ENCODE measurements at places on chromosomes 12 and 14.

GRCh38 chr12:18428416-18428815 lies 167.1 kb downstream of the PIK3C2G start:
- DNase-seq: no peak

GRCh38 chr12:7929083-7929792 lies 6.7 kb downstream of the SLC2A3 start:
- DNase-seq: no peak

- DNase-seq: no peak
Measured at GRCh38 chr12:48997719-48998496, 1.3 kb downstream of the DDN start.

DNA sequence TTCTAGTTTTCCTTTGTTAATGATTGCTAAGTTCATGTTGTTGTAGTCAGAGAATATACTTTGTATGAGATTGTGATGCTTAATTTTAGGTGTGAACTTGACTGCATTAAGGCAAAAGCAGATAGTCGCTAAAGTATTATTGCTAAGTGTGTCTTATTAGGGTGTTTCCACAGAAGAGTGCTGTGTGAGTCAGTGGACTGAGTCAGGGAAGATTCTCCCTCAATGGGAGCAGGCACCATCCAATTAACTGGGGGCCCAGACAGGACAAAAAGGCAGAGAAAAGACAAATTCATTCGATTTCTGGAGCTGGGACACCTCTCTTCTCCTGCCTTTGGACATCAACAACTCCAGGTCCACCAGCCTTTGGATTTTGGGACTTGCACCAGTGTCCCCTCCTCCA lies 48.5 kb downstream of the BAZ1A start:
- DNase-seq: no peak

- DNase-seq: no peak
Measured at GRCh38 chr12:128825835-128826234, 2.1 kb upstream of the SLC15A4 start.

DNA sequence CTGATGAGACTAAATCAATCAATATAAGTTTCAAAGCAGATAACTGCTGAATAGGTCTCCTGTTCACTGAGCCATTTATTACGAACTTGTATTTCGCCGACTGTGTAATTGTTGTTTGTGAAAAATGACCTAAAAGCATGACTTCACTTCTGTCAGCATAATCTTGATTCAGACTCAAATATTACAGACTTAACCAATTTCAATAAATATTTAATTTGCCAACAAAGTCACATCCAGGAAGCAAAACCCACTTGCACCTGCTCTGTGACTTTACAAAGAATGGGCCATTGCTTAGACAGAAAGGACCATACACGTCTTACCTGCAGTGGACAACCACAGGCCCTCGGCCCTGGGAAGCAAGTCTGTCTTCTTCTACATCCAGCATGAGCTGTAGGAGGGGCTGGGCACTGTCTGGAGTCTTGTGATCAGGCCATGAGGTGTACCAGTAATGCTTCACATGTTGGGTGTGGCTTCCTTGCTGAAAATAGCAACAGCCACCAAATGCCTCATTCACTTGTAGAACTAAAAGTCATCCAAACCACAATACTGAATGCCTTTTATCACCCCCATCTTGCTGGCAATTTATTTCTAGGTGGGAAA lies 23.5 kb upstream of the PTPRB start:
- no peak for DNase-seq

- DNase-seq: no peak
Measured at GRCh38 chr14:61125041-61125866, 144.2 kb downstream of the SLC38A6 start.

DNA sequence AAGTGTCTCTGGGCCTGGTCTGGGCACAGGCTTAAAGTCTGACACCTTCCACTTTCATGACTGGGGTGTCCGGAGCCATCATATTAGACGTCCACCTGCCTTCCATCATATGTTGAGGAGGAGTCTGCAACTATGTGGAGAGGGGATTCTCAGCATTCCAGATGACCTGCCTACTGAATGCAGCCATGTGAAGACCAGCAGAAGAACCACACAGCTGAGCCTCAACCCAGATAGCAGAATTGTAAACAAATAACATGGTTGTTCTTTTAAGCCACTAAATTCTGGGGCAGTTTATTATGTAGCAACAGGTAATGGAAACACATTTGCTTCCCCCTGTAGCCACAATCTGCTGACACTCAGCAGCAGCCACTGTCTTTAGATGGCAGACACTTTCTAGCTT lies 4.0 kb upstream of the SLC15A4 start:
- no peak for DNase-seq

GRCh38 chr14:51507511-51507905 lies 144.2 kb upstream of the FRMD6 start:
- no peak for DNase-seq

DNA sequence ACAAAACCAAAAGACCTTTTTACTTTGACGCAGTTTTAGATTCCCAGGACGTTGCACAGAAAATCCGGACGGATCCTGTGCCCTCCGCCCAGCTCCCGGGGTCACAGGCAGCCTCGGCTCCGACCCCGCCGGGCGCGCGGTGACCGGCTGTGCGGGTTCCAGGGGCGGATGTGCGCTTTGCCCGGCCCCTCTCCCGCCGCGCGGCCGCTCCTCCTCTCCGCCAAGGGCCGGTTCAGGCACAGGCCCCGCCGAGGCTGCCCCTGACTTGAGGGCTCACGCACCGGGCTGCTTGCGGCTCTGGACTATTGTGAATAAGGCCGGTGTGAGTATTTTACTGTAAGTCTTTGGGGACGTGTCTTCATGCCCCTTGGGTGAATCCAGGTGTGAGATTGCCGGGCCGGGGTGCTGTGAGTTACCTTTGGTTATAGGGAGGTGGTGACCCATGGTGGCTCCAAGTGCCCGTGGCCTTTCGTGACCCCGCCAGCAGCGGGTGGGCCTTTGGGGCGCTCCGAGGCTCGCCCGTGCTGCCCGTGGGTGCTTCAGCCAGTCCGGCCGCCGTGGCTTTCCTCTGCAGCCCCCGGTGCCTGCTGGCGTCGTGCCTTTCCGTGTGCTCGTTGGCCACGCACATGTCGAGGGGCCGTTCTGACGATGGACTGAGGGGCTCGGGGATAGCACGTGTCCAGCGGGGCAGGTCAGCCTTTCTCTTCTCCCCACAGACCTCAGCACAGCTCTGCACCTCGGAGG lies 45.9 kb downstream of the NOC4L start:
- DNase-seq: no peak

DNA sequence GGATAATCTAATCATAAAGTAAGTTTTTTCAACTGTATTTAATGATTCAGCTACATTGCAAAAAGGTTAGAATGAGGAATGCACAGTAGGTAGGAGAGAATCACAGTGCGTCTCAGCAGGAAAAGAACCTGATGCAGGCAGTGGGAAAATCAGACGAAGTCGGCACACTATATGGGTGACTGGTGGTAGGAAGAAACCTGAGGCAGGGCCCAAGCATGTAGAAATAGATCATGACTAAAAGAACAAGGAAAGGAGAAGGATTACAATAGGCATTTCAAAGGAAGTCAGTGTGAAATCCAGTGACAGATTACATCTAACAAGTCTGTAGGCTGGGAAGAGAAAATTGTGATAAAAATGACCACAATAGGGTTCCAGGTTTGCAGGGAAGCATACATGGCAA lies 267.0 kb downstream of the MED13L start:
- DNase-seq: no peak

DNA sequence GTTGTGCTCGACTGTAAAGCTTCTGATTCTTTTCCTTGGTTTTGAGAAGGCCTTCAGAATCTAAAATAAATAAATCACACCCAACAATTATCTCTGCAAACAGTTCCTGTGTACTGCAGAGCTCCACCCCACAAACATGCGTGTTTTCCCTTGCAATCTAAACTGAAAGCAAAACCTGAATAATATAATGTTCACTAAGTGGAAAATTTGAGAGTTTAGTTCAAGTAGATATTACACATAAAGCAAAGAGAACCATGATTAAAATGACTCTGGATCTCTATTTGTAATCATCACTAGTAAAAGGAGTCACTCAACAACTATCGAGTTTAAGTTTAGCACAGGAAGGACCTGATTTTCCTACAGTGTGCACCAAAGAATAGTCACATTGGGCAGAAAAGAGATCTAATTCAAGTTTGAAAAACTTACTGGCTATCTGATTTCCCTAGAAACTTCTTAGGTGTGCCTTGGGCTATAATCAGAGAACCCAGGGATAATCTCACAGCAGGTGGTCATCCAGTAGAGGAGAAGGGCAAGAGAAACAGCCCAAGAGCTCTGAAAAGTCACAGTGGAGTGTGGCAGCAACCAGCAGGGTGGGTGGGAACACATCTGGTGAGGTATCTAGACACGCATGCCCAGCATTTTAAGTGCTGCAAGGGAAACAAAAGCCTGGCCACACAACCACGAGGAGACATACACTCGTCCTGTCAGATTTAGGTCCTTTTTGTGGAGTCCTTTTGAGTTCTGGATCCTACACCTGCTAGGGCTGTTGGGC lies 25.4 kb downstream of the ATG14 start:
- DNase-seq: no peak

DNA sequence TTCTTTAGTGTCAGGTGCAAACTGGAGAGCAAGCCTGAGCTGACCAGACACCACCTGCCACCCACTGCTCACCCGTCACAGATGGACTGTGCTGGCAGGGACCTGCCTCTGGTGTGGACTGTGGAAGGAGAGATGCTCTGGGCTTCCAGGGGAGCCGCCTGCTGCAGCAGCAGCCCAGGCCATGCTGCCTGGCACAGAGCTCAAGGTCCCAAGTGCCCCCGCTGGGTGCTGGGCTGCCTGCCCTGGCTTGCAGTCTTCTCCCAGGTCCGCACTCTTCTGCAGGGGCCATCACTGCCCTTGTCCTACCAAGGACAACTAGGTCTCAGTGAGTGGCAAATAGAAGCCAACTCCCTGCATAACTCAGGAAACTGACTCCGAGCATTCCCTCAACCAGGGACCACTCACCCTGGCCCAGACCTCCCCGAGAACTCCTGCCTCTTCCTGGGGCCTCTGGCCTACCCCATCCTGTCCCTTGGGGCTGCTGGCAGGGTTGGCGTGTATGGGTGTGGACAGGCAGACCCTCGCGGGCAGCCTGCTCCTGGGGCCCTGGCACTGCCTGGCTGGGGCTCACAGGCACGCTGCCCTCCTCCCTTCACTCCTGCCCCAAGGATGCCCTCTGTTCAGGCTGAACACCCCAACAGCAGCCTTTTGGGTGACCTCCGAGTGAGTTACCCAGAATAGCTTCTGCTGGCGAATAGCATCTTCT lies 9.3 kb downstream of the AMN start:
- no peak for DNase-seq

DNA sequence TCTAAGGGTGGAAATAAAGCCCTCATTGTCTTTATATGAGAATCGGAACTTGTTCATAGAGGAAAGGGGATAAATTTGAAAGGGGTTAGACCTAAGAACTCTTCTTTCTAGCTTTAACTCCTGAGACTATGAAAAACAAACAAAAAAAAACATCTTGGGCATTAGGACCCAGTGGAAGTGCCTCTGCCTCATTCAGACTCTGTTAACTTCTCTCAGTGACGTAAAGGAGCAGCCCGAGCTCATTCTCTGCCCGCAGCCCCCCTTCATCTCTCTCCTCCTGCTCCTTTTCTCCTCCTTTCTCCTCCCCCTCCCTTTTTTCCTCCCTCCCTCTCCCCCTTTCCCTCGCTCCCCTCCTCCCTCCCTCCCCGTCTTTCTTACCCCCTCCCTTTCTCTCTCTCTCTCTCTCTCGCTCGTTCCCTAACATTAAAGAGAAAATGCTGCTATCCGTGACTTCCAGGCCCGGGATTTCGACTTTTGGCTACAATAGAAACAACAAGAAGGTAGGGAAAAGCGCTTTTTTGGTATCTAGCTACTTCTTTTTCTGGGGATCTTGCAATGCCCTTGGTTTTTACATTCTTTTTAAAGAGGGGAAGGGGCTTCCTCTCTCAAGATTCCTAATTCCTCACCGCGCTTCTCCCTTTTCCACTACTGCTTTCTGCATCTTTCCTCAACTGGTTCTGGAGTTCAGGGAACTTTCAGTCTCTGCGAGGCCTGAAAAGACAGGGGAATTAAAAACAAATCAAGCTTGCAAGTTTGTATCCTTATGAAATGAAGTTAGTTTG lies at the start of gene RBMS2:
Gene RBMS2 (plus strand): TSS at position 231 of the 782 bp plus-strand sequence. CDS start 204 bp downstream, at position 435.
- DNase-seq: peak; percentile 12

GRCh38 chr14:71734076-71734475 lies 198.2 kb upstream of the RGS6 start:
- no peak for DNase-seq

DNA sequence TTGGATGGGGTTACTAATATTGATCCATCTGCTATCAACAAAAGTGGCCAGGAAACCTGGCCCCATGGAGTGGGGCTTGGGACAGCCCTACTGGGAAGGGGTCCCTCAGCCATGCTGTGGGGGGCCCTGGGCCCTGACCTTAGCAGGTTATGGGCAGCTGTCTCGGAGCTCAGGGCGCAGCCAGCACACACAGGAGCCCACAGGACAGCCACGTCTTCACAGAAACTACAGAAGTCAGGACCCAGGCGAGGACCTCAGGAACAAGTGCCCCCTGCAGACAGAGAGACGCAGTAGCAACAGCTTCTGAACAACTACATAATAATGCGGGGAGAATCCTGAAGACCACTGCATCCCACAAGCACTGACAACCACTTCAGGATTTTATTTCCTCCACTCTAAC lies 11.9 kb upstream of the FKBP11 start:
- DNase-seq: no peak

DNA sequence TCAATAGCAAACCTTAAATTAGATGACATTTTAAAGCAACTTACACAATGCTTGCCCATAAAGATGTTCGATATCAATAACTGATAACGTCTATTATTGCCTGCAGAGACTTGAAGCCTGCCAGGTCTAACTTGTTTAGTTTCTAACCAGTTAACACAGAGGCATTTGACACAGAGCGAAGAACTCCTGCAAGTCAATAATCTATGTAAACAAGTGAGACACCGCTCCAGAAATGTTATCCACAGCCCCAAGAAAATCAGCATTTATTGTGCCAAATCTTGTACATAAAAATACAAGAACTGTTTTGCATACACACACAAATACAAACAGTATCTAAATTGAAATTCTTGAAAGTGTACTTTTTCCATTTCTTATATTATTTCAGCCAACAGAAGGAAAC lies 236.0 kb upstream of the DIO3 start:
- DNase-seq: no peak

- DNase-seq: no peak
Measured at GRCh38 chr14:55841625-55842024, 261.6 kb downstream of the KTN1 start.

- DNase-seq: no peak
Measured at GRCh38 chr14:77554207-77554606, 55.6 kb upstream of the ISM2 start.

- DNase-seq: no peak
Measured at GRCh38 chr12:118353721-118354120, 19.0 kb downstream of the TAOK3 start.

All from activated CD8-positive, alpha-beta memory T cell treated with anti-CD3 and anti-CD28 coated beads for 4 hours (primary cell).